ENCODE measurements at places on chromosomes 5 and 9. TPM values are rescaled to one million over a fixed set of nuclear protein-coding genes. Genes with fewer than 3 reads are reported as not detected.

ACTBL2 gene
- total RNA-seq: not detected

IDNK gene
- total RNA-seq: 2.6 TPM

STKLD1 gene
- 0.61 TPM for total RNA-seq

ASB6 gene
- 28.1 TPM for total RNA-seq

DDX4 gene
- not detected for total RNA-seq

CDH9 gene
- total RNA-seq: not detected
